ENCODE measurements at places on chromosomes 1 and 21.

GRCh38 chr1:228766788-228767187 is 31.5 kb downstream of the RHOU start:
- DNase-seq, result no peak

- no peak for DNase-seq
Measured at GRCh38 chr1:233518344-233518743, 95.6 kb upstream of the KCNK1 start.

- no peak for DNase-seq
Measured at GRCh38 chr1:160625725-160626498, 20.9 kb downstream of the SLAMF1 start.

DNA sequence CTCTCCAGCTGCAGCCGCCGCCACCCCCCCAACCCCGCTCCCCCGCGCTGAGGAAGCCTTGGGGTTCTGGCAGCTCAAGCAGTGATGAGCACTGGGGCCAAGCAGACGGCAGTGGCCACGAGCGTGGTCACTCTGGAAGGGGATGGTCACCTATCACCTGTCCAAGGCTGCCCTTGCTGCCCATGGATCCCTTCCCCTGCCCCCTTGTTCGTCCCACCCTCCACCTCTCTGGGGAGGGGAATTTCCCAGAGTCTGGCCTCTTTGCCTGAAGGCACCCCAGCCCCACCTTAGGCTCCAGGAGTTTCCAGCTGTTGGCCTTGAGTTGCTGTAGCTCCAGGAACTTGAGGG is 7.2 kb upstream of the SMIM12 start:
- DNase-seq, result no peak

- no peak for DNase-seq
Measured at GRCh38 chr1:174874331-174875053, 125.3 kb upstream of the CACYBP start.

- no peak for DNase-seq
Measured at GRCh38 chr1:3533067-3534048, 78.0 kb downstream of the MEGF6 start.

DNA sequence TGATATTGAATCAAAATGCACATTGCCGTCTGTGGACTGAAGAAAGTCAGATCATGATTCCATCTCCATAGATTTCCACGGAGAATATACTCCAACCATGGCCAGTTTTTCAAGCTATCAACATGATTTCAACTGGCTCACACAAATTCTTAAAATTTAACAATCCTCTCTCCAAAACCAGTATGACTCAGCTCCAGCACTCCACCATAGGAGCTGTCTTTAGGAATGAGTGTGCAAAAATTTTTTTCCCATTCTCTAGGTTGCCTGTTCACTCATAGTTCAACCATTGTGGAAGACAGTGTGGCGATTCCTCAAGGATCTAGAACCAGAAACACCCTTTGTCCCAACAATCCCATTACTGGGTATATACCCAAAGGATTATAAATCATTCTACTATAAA is 40.8 kb downstream of the RGL1 start:
- DNase-seq, result no peak

DNA sequence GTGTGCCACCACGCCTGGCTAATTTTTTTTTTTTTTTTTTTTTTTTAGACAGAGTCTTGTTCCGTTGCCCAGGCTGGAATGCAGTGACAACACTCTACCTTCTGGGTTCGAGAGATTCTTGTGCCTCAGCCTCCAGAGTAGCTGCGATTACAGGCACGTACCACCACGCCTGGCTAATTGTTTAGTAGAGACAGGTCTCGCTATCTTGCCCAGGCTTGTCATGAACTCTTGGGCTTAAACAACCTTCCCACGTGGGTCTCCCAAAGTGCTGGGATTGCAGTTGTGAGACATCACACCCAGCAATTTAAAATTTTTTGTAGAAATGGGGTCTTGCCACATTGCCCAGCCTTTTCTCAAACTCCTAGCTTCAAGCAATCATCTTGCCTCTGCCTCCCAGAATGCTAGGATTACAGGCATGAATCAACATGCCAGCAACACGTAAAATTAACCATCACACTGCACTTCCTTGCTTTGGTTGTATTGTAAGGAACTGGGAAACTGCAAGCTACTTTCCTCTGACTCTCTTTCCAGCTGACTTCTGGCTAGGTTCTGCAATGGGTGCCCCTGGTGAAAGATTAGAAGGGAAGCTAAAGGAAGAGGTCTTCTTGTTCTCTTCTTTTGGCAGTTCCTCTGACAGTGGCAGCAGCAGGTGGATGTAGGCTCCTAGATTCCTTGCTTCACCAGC is 13.9 kb upstream of the IL6R start:
- no peak for DNase-seq

GRCh38 chr1:152623203-152623844 is 421 bp upstream of the LCE3A start:
- no peak for DNase-seq

- DNase-seq, result no peak
Measured at GRCh38 chr21:21367583-21367982, 369.4 kb downstream of the NCAM2 start.

- no peak for DNase-seq
Measured at GRCh38 chr21:42377211-42377950, 11.0 kb upstream of the TFF1 start.

DNA sequence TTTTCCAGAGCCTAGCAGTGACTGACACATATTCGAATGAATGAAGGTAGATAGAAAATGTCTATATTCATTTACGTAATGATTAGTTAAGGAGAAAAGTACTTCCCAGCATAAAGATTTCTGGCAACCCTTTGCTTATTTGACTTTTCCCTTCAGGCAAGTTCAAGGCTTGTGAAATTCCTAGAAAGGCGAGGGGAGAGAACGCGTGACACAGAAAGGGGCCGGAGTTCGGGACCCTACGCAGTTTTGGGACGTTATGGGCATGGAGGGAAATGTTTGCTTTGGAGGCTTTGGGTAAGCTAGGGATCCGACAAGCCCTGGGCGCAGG is 472 bp upstream of the USP25 start:
- no peak for DNase-seq

DNA sequence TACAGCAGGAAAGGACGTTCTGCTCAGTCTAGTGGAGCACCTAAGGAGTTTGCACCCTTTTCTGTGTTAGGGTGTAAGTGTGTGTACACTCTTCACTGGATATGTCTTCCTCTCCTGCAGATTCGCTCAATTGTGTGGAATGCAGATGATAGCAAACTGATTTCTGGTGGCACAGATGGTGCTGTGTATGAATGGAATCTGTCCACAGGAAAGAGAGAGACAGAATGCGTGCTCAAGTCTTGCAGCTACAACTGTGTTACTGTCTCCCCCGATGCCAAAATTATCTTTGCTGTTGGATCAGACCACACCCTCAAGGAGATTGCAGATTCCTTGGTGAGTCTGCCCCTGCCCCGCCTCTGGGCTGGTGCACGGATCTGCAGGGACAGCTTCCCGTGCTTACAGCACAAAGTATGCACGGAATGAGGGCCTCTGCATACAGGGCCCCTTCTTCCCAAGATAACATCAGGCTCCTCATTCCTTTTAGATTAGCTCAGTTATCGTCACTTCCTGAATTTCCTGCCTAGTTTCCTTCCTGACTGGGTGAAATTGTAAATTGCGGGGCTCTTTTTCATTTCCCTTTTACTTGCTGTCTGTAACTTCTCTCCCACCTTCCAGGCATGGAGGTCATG is 34.6 kb downstream of the CFAP57 start:
- DNase-seq, result no peak

GRCh38 chr1:116006486-116006964 is 30.2 kb downstream of the SLC22A15 start:
- DNase-seq, result no peak

DNA sequence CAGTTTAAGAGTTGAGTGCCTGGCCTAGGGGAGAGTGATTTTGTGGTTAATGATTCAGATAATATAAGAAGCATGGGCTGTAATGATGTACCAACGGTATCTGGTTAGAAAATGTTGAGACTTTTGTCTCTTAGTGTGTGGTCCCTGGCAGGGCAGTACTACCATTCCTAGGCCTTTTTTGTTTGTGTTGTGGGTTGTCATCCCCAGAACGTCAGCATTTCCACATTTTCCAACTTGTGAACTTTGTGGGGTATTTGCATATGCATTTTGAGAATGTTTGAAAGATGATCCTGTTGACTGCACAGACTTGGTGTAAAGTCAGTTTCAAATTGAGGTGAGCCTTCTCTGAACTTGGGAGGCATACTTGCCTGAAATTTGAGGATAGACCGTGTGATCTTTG is 11.4 kb downstream of the NEK7 start:
- no peak for DNase-seq

GRCh38 chr1:27992276-27992675 is 32.5 kb downstream of the XKR8 start:
- DNase-seq, result no peak

DNA sequence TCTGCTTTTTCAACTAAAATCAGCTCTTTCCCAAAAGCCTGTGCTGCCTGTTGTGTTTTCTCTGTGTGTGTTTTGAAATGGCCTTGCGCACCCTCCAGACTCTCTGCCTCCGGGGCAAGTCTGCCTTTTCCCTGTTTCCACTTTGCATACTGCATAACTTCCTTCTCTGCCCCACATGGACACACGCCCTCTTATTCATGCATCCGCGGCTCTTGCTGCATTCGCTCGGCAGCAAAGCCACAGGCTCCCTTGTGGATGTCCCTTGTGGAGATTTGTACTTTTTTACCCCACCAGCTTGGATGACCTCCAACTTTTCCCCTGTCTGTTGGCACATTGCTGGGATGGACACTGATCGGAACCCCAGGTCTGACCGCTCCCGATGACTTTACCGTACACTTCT is 147.6 kb downstream of the ADSS2 start:
- no peak for DNase-seq

- DNase-seq, result no peak
Measured at GRCh38 chr1:196412326-196412725, 195.9 kb downstream of the KCNT2 start.

DNA sequence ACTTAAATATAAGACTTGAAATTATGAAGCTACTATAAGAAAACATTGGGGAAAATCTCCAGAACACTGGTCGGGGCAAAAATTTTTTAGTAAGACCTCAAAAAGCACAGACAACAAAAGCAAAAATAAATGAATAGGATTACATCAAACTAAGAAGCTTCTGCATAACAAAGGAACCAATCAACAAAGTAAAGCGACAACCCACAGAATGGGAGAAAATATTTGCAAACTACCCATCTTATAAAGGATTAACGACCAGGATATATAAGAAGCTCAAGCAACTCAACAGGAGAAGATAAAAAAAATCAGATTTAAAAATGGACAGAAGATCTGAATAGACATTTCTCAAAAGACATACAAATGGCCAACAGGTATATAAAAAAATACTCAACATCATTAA is 19.1 kb downstream of the UCHL5 start:
- DNase-seq, result no peak

DNA sequence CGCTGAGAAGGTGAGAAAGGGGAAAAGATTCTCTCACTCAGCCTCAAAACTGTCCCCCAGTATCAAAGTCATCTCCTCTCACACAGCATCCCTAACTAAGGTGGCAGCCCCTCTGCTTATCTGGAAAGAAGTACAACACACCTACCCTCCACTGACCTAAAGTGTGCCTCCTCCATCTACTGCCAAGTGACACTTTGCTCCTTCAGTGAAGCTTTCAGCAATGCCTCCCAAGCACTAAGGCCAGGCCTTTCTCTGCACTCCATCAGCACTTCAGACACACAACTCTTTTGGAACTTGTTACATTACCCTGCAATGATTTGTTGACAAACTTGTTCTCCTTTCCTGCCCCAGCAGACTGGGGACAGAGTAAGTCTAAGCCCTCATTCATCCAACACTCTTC is 1.4 kb downstream of the SH3BP5L start:
- DNase-seq, result no peak

DNA sequence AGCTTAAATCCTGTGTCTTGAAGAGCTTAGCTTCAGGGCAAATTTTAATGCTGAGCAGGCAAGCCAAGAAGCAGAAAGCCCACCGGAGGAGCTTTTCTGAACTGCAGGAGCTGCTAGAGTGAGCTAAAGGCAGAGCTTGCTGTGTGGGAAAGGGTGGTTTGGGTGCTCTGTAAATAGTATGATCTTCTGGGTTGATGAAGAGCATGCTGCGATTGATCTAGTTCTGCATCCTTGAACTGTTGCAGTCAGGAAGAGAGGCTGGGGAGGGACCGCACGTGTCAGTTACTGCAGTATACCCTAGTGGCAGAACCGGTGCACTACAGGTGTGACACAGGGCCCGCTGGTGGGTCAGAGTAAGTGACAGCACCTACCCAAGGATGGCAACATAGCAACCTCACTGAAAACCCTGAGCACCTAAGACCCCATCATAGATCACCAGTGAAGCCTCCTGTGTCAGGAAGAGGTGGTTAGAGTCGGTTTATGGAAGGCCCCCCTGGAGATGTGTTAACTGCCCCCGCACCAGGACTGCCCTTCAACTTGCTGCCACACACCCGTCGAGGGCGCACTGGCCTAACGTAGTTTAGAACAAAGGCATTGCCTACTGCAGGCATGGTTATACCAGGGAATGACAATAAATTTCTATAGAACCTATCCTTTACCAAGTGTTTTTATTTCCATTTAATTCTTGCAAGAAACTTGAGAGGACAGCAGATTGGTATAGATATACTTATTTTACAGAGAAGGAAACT is 146.0 kb upstream of the KIAA0040 start:
- no peak for DNase-seq

DNA sequence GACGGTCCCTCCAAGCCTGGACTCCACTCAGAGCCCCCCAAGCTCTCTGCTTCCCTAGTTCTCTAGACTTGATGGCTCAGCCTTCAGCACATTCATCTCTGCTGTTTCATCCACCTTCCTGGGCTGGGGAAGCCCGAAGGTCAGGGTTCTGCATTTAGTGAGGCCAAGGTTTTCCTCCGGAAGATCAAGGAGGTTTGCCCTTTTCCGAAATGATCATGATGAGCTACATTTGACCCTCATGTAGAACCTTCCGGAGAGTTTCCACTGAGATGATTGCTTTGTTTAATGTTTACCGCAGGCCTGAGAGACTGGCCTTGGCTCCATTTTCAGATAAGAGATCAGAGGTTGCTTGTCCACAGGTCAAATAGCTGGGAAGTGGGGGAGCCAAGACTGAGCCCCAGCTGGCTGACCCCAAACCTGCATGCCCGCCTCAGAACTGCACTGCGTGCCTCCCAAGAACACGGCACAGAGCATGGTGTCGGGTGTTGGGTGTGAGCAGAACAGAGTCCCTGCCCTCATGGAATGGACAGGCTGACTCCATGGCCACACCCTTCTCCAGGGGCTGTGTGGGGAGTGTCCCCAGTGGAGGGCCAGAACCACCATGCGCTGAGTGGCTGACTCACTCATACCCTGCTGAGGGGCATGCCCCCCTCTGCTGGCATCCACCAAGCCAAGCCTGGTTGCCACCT is 200.8 kb upstream of the TMEM51 start:
- no peak for DNase-seq

DNA sequence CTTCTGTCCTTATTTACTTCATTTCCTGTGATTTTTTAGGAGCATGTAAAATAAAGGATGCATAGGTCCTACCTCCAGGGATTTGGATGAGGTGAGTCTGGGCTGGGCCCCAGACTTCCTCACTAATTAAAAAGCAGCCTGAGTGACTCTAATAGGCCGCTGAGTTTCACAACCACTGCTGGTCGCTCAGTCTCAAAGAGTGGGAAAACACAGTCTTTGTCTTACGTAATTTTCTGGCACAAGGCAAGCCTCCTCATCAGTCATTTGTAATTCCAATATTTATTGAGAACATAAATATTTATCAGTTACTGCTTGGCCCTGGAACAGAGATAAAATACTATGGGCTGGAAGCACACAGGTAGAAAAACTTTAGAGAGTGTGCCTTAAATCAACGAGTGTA is 195.4 kb upstream of the RUNX1 start:
- DNase-seq, result no peak

Data from nucleus accumbens (tissue), 56 donors.